ENCODE measurements at places on chromosomes 12 and 14. TPM values are rescaled to one million over a fixed set of nuclear protein-coding genes. Genes with fewer than 3 reads are reported as not detected.

DNA sequence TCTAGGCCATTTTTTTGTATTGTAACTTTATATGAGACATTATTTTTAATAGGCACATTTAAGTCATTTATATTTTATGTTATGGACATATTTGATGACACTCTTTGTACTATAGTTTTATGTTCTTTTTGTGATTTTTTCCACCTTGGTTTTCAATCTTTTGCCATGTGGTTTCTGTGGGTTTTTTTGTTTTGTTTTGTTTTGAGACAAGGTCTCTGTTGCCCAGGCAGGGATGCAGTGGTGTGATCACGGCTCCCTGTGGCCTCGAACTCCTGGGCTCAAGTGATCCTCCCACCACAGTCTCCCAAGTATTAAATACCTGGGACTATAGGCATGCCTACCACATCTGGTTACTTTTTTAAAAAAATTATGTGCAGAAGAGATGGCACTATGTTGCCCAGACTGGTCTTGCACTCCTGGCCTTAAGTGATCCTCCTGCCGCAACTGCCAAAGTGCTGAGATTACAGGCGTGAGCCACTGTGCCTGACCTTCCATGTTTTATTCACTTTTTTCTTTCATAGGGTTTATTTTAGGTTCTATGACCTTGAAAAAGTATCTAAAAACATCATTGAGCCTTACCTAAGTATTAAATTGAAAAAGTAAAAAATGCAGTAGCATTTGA is 16.3 kb downstream of the MSRB3 start:
- DNase-seq, result no peak

DNA sequence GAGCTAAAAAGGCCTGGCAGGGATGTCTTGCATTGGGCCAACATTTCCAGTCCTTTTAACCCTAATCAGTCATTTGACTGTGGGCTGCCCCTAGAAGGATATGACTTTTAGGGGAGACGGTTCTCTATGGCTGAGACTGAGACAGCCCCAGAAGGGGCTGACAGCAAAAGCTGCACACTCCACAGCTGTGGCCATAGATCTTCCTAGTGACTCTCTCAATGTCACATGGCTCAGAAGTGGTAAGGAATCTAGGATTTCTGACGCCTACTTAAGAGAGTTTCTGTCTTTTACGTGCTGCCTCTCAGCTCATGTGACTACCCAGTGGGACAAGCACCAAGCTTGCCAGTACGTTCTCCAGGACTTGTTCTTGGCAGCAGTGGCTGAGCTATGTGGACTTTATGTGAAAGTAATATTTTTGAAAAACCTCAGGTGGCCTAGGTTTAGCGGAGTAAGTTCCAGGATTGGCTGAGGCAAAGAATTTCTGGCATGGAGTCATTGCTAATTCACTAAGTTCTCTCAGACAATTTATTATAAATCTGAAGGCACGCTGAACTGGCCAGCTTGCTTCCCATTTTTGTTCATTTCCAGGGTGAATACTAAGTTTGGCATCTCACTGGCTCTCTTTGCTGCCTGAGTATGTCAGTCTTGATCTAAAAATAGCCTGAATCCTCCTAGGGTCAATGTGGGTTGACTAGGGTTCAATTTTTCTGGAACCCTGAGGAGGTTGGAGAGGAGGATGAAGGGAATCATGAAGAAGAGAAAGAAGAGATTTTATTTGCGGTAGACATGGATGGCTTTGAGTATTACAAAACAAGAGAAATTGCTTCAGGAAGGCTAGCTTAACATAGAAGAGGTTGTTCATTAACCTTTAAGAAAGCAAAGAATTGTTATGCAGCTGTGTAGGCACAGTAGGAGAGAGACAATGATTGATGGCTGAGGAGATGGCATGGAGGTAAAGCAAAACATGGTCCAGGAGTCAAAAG is 271.8 kb downstream of the AEBP2 start:
- DNase-seq, result no peak

DNA sequence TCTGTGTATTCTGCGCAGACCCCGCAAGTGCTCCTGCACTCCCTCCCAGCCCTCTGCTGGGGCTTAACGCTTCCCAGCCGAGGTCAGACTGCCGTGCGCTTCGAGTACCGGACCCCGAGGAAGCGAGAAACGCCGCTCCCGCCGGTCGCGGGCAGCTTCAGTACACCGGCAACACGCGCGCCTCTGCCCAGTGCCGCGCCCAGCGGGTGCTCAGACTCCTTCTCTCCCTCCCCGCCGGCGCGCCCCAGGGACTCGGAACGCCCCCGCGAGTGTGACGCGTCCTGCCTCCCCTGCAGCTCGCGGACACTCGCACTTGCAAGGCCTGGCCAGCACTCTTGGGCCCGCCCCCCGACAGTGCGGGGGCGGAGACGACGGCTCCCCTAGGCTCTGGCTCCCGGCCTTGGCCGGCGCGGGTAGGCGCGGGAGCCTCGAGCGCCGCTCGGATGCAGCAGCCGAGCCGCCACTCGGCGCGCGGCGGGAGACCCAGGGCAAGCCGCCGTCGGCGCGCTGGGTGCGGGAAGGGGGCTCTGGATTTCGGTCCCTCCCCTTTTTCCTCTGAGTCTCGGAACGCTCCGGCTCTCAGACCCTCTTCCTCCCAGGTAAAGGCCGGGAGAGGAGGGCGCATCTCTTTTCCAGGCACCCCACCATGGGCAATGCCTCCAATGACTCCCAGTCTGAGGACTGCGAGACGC is at the start of gene PTGER2:
TSS of gene PTGER2 (plus strand) at position 410 of the 692 bp plus-strand sequence. CDS start at position 647, 237 bp downstream.
- peak; percentile 90 for DNase-seq

GRCh38 chr12:67761566-67761965 is 113.0 kb downstream of the DYRK2 start:
- no peak for DNase-seq

RD3L gene
- total RNA-seq, result not detected

LYZ gene
- 65.2 TPM for total RNA-seq

DLK1 gene
- total RNA-seq, result not detected

IL26 gene
- not detected for total RNA-seq

Data from omental fat pad (tissue), 4 donors.